ENCODE measurements at places on chromosomes 16 and 17. TPM values are rescaled to one million over a fixed set of nuclear protein-coding genes. Genes with fewer than 3 reads are reported as not detected.
A peak's percentile ranks its signal among the peaks of the same experiment; 100 is the strongest.

The CD300E gene
- 0.59 TPM for total RNA-seq

GRCh38 chr17:9291912-9292560 lies 270.7 kb downstream of the NTN1 start:
- no peak overlapping the region for H3K4me3 ChIP-seq
- no peaks in the 10 kb centered on the region for H3K36me3 ChIP-seq
- H3K4me1 ChIP-seq, result peaks cover 14% of the 10 kb centered on the region
- no peak overlapping the region for H3K27ac ChIP-seq

DNA sequence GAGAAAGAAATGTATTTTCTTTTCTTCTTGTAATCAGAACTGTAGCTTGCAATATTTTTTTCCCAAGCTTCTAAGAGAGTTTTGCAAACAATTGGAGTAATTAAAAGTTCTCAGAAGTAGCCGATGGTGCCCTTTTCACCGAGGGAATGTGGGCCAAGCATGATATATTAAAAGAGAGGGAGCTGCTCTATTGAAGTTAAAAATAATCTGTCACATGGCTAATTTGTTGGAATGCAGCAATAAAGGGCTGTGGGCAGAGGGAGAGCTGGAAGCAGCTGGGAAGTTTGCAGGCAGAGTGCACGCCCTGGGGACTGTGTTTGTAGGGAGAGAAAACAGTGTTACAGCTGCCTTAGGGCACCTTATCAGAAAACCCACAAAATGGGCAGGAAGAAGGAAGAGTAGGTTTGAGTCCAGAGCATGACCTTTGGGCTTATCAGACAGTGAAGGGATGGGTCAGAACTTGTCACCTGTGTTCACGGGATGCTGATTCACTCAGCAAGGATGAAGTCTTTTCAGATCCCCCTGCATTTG lies 18.5 kb upstream of the TERF2 start:
- no peak overlapping the region for H3K4me3 ChIP-seq
- H3K27ac ChIP-seq, result peak overlapping the region; percentile 81
- DNase-seq, result no peak
- H3K4me1 ChIP-seq, result peaks cover 35% of the 10 kb centered on the region
- no peaks in the 10 kb centered on the region for H3K36me3 ChIP-seq

- H3K27ac ChIP-seq, result no peak overlapping the region
- H3K27me3 ChIP-seq, result no peaks in the 10 kb centered on the region
- no peaks in the 10 kb centered on the region for H3K36me3 ChIP-seq
- no peak for DNase-seq
Measured at GRCh38 chr17:9725575-9725974, 65.8 kb downstream of the DHRS7C start.

The TERB1 gene
- not detected for total RNA-seq

- no peak overlapping the region for H3K27ac ChIP-seq
- no peaks in the 10 kb centered on the region for H3K36me3 ChIP-seq
- H3K4me1 ChIP-seq, result peaks cover 56% of the 10 kb centered on the region
- H3K4me3 ChIP-seq, result no peak overlapping the region
- H3K27me3 ChIP-seq, result no peaks in the 10 kb centered on the region
- DNase-seq, result no peak
Measured at GRCh38 chr16:81515281-81515680, 70.7 kb downstream of the CMIP start.

The RNF166 gene
- 14.7 TPM for total RNA-seq

The ABCC12 gene
- not detected for total RNA-seq

DNA sequence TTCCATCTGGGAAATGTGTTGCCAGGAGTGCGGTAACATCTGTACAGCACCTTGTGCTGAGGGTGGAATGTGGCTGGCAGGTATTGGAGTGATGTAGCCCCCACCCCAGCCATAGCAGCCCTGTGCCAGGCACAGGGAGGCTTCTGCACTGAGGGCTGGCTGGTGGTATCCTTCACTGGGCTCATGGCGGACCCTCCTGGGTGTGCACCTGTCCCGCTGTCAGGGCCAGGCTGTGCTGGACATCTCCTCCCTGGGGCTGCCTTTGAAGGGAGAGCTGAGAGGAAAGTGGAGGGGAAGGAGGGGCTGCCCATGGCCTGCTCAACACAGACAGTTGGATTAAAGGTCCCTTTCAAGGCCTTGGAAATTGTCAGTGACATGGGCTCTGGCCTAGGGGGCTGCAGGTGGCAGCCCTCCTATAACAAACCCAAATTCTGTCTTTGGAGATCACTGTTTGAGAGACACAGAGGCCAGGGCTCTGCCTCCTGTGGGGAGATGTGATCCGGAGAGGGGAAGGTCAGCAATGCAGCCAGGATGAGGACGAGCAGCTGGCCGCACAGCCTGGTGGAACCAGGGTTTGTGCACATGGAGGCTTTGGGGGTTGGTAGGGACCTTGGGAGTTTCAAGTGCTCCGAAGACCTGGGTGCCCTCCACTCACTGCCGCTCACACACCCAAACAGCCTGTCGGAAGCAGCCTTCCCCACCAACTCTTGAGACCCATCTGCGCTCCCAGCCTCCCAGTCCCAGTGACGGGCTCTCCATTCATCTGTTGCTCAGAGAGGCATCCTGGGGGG lies 22.8 kb downstream of the NKD1 start:
- DNase-seq, result no peak
- H3K27ac ChIP-seq, result no peak overlapping the region
- H3K4me3 ChIP-seq, result no peak overlapping the region
- peaks cover 6% of the 10 kb centered on the region for H3K4me1 ChIP-seq
- no peaks in the 10 kb centered on the region for H3K27me3 ChIP-seq

Measured in heart left ventricle (tissue), 16 donors.